ENCODE measurements at places on chromosomes 1 and 21. TPM values are rescaled to one million over a fixed set of nuclear protein-coding genes. Genes with fewer than 3 reads are reported as not detected.

GRCh38 chr21:25733859-25734653, 648 bp downstream of the ATP5PF start:
- H3K27ac ChIP-seq, result peak overlapping the region; percentile 100
- peak overlapping the region; percentile 98 for H3K4me3 ChIP-seq
- H3K27me3 ChIP-seq, result no peaks in the 10 kb centered on the region
- peaks cover 20% of the 10 kb centered on the region for H3K36me3 ChIP-seq

- DNase-seq, result no peak
- H3K36me3 ChIP-seq, result no peaks in the 10 kb centered on the region
- H3K4me1 ChIP-seq, result peaks cover 9% of the 10 kb centered on the region
- no peak overlapping the region for H3K4me3 ChIP-seq
These were observed 71.0 kb downstream of the SIPA1L2 start for GRCh38 chr1:232558954-232559353.

Gene AMY1A
- total RNA-seq, result not detected

DNA sequence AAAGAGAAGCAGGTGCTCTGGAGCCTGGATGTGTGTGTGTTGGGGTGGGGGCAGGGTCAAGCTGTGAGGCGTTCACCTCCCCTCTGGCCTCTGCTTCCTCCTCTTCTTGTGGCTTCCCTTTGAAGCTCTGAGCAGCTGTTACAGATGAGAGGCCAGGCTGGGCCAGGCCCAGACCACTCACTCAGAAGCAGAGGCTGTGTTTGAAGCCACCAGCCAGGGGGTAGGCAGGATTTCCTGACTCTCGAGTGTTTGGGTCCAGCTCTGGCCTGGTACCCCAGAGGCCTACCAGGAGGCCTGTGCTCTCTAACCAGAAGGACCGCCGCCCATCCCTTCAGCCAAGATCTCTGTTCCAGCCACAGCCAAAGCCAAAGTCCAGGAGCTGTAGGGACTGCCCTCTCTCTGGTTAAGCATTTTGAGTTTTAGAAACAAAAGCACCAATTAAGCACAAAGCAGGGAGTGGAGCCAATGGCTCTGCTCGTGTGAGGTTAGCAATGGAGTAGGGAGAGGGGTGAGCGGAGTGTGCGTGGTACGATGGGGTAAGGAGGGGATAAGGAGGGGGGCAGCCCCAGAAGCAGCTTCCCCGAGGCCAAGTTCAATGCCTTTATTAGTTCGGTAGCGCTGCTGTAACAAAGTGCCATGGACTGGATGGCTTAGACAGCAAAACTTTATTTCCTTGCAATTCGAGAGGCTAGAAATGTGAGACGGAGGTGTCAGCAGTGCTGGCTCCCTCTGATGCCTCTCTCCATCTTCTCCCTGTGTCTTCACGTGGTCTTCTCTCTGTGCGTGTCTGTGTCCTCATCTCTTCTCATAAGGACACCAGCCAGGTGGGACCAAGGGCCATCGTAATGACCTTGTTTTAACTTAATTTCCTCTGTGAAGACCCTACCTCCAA, 20.5 kb downstream of the RCSD1 start:
- peaks cover 64% of the 10 kb centered on the region for H3K4me1 ChIP-seq
- no peak for DNase-seq
- peak overlapping the region; percentile 53 for H3K27ac ChIP-seq
- no peak overlapping the region for H3K4me3 ChIP-seq

Gene LINGO4
- total RNA-seq, result 1.2 TPM

DNA sequence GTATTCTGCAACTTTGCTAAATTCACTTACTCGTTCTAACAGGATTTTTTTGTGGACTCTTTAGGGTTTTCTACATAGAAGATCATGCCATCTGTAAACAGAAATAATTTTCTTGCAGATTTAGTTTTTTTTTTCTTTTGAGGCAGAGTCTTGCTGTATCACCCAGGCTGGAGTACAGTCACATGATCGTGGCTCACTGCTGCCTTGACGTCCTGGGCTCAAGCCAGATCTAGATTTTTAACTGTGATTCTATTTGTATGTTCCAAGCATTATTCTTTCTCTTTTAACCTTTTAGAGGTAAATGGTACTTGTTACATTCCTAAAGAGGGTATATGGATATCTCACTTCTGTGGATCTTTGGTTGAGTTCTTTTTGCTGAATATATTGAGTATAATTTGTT, 18.6 kb downstream of the FABP3 start:
- no peaks in the 10 kb centered on the region for H3K4me1 ChIP-seq
- no peak overlapping the region for H3K27ac ChIP-seq
- no peaks in the 10 kb centered on the region for H3K27me3 ChIP-seq
- H3K4me3 ChIP-seq, result no peak overlapping the region
- DNase-seq, result no peak

GRCh38 chr1:23793018-23793781, 2.3 kb downstream of the LYPLA2 start:
- peak; percentile 49 for DNase-seq
- H3K27me3 ChIP-seq, result no peaks in the 10 kb centered on the region
- H3K36me3 ChIP-seq, result peaks cover 46% of the 10 kb centered on the region
- peaks cover 35% of the 10 kb centered on the region for H3K4me1 ChIP-seq
- peak overlapping the region; percentile 27 for H3K4me3 ChIP-seq

DNA sequence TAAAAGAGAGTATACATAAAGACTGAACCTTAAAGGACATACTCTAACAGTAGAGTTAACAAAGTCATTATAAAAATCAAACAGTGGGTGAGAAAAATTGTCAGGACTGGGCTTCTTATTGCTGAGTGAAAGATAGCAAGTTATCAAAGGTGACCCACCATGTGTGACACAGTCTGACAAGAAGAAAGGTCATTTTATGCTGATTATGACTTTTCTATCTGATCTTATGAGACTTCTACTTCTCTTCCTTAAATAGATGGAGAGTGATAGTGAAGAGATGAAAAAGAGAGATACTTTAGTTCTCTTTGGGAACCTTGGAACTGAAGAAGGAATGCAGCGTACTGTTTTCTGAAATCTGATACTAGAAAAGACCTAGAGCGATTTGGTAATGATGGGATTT, 2157.1 kb downstream of the NCAM2 start:
- no peaks in the 10 kb centered on the region for H3K36me3 ChIP-seq
- no peak for DNase-seq
- H3K27me3 ChIP-seq, result no peaks in the 10 kb centered on the region
- no peak overlapping the region for H3K4me3 ChIP-seq

Gene CDCA8
- total RNA-seq, result 73.5 TPM

GRCh38 chr1:13543451-13544220, 29.8 kb upstream of the LRRC38 start:
- no peak overlapping the region for H3K27ac ChIP-seq
- no peak for DNase-seq
- H3K4me1 ChIP-seq, result no peaks in the 10 kb centered on the region
- H3K36me3 ChIP-seq, result no peaks in the 10 kb centered on the region
- no peaks in the 10 kb centered on the region for H3K27me3 ChIP-seq

Gene CATSPERE
- 0.23 TPM for total RNA-seq

DNA sequence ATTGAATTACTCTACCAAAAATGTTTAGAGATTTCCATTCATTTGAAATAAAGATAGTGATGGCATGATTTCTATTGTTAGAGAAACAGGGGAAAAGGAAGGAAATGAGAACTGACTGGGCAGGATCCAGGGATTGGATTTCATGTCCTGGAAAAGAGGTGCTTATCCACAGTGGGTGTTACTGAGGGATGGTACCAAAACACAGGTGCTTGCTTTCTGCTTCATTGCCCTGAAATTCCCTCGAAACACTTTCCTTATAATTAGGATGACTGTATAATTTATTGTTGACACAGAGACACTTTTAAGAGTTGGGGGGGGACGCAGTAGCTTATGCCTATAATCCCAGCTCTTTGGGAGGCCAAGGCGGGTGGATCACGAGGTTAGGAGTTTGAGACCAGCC, 185.0 kb upstream of the KCNK2 start:
- DNase-seq, result no peak
- H3K4me1 ChIP-seq, result no peaks in the 10 kb centered on the region
- no peak overlapping the region for H3K27ac ChIP-seq
- H3K27me3 ChIP-seq, result no peaks in the 10 kb centered on the region
- H3K4me3 ChIP-seq, result no peak overlapping the region
- H3K36me3 ChIP-seq, result no peaks in the 10 kb centered on the region

- H3K4me3 ChIP-seq, result no peak overlapping the region
- H3K27ac ChIP-seq, result no peak overlapping the region
- H3K4me1 ChIP-seq, result no peaks in the 10 kb centered on the region
- no peak for DNase-seq
- no peaks in the 10 kb centered on the region for H3K36me3 ChIP-seq
These were observed 163.0 kb upstream of the KAZN start for GRCh38 chr1:14435368-14436023.

DNA sequence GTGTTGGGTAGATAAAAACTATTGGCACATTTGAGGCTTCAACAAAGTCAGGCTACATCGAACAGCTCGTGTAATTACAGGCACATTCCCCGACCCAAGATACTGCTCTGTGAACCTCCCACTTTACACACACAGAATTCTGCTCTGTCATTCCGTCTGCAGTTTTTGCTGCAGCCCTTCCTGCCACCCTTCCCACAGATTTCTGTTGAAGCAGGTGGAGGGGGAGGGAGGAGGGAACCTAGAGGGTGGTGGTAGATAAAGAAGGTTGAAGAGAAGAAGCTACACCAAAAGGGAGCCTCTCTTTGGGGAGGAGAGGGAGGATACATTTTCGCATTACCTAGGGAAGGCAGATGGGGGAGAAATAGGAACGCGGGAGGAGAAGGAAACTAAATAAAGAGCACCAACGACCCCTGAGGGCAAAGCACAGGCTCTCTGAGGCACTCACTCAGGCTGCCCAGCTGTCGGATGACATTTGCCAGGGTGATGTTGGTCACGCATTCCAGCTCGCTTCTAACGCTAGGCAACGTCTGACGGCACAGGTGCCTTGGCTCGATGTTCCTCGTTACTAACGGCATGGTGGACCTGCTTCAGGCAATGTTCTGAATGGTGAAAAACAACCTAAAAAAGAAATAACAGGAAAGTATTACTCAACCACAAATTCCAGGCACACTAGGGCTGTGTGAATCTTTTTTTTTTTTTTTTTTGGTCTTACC, 36.0 kb downstream of the GPR3 start:
- peak overlapping the region; percentile 65 for H3K27ac ChIP-seq
- H3K27me3 ChIP-seq, result no peaks in the 10 kb centered on the region
- H3K4me1 ChIP-seq, result peaks cover 66% of the 10 kb centered on the region
- DNase-seq, result no peak
- peak overlapping the region; percentile 59 for H3K4me3 ChIP-seq
- H3K36me3 ChIP-seq, result peaks cover 34% of the 10 kb centered on the region

GRCh38 chr1:201676197-201676596, 137.3 kb downstream of the NAV1 start:
- no peaks in the 10 kb centered on the region for H3K36me3 ChIP-seq
- no peak overlapping the region for H3K4me3 ChIP-seq
- no peak overlapping the region for H3K27ac ChIP-seq
- no peak for DNase-seq

- DNase-seq, result no peak
- no peak overlapping the region for H3K4me3 ChIP-seq
- H3K27me3 ChIP-seq, result no peaks in the 10 kb centered on the region
- H3K27ac ChIP-seq, result no peak overlapping the region
- peaks cover 31% of the 10 kb centered on the region for H3K36me3 ChIP-seq
These were observed 32.2 kb upstream of the GNG5 start for GRCh38 chr1:84538599-84538998.

- no peak overlapping the region for H3K27ac ChIP-seq
- DNase-seq, result no peak
- H3K27me3 ChIP-seq, result peaks cover 2% of the 10 kb centered on the region
These were observed 1.3 kb downstream of the GPSM2 start for GRCh38 chr1:108878160-108878469.

- no peak within 1 kb of the TSS for H3K27ac ChIP-seq
- DNase-seq, result no peak
- H3K27me3 ChIP-seq, result peaks cover 38% of the 10 kb centered on the region
- no peak within 1 kb of the TSS for H3K4me3 ChIP-seq
These were observed at the start of gene FMOD for GRCh38 chr1:203351037-203351625. TSS of gene FMOD (minus strand) at chr1:203351122. CDS start at chr1:203348270, 2,852 bp downstream.

- no peak for DNase-seq
- peaks cover 25% of the 10 kb centered on the region for H3K4me1 ChIP-seq
- H3K27me3 ChIP-seq, result no peaks in the 10 kb centered on the region
- no peaks in the 10 kb centered on the region for H3K36me3 ChIP-seq
- H3K4me3 ChIP-seq, result no peak overlapping the region
These were observed 301.2 kb downstream of the DUSP10 start for GRCh38 chr1:221440658-221441057.

Gene PM20D1
- total RNA-seq, result 0.81 TPM

Gene KRTAP19-1
- not detected for total RNA-seq

DNA sequence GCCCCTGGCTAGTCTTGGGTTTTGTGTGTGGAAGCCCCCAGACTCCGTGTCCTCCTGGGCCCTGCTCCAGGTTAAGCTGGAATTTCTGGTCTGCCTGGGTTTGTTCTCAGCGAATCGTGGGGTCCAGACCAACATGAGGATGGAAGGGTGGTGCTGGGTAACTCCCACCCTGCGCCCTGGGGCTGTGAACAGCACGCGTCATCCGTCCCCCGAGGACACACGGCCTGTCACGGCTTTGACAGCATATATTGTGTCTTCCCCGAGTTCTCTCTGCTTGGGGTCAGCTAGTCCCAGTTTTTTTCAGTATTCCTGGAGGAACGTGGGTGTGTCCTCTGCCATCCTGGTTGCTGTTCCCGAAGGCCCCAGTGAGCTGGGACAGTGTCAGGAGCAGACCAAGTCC, 11.8 kb downstream of the GPR137B start:
- no peak overlapping the region for H3K4me3 ChIP-seq
- H3K27me3 ChIP-seq, result no peaks in the 10 kb centered on the region
- peaks cover 7% of the 10 kb centered on the region for H3K36me3 ChIP-seq

Gene KRTAP11-1
- not detected for total RNA-seq

GRCh38 chr1:88311265-88311664, 372.8 kb upstream of the PKN2 start:
- no peaks in the 10 kb centered on the region for H3K27me3 ChIP-seq
- H3K4me3 ChIP-seq, result no peak overlapping the region
- no peaks in the 10 kb centered on the region for H3K36me3 ChIP-seq
- H3K27ac ChIP-seq, result no peak overlapping the region
- no peak for DNase-seq

GRCh38 chr1:222167111-222167510, 380.8 kb downstream of the HHIPL2 start:
- H3K4me1 ChIP-seq, result no peaks in the 10 kb centered on the region
- H3K27me3 ChIP-seq, result no peaks in the 10 kb centered on the region
- no peak for DNase-seq

DNA sequence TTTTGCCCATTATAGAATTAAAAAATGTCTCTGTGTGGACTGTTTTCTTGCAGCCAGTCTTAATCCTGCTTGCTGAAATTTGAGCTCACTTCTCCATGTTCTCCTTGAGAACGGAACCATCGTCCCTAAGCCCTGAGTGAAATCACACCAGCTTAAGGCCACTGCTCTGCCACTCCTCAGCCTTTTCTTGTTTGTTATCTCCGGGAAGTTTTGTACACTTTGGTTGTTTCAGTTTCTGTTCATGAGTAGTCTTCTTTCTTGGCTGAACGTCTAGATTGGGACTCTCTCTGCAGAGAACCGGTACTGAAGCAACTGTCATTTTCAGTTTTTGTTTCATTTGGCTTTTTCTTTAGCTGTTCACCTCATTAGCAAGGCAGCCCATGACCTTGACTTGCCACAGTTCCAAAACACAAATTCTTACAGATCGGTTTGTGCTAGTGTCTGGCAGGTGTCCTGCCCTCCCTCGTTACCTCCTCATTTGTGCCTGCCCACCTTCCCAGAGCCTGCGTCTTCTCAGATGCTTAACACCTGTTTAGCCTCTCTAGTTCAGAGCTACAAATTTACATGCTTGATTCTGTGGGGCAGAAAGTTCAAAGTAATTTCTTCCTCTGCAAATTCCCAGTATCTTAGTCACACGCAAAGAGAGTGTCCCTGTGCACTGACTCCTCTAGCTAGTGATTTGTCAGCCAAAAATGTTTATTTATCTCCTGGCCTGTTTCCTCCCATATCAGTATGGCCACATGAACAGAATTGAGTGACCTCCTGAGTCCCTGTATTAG, 12.4 kb downstream of the PSEN2 start:
- no peaks in the 10 kb centered on the region for H3K27me3 ChIP-seq
- DNase-seq, result peak; percentile 40
- peaks cover 3% of the 10 kb centered on the region for H3K36me3 ChIP-seq

Data from activated CD4-positive, alpha-beta memory T cell treated with anti-CD3 and anti-CD28 coated beads, Interleukin-2, amount 10 ng/mL, durations not matched to agents 7 days and 5 days (primary cell).